ENCODE measurements at places on chromosomes 7 and 10. TPM values are rescaled to one million over a fixed set of nuclear protein-coding genes. Genes with fewer than 3 reads are reported as not detected.
A peak's percentile ranks its signal among the peaks of the same experiment; 100 is the strongest.

GRCh38 chr7:36208426-36208825, 55.4 kb downstream of the EEPD1 start:
- DNase-seq, result no peak

- no peak for DNase-seq
These were observed 101.1 kb downstream of the PTPRE start for GRCh38 chr10:128007971-128008370.

GRCh38 chr10:133219782-133220181, 10.2 kb upstream of the UTF1 start:
- DNase-seq, result no peak

DNA sequence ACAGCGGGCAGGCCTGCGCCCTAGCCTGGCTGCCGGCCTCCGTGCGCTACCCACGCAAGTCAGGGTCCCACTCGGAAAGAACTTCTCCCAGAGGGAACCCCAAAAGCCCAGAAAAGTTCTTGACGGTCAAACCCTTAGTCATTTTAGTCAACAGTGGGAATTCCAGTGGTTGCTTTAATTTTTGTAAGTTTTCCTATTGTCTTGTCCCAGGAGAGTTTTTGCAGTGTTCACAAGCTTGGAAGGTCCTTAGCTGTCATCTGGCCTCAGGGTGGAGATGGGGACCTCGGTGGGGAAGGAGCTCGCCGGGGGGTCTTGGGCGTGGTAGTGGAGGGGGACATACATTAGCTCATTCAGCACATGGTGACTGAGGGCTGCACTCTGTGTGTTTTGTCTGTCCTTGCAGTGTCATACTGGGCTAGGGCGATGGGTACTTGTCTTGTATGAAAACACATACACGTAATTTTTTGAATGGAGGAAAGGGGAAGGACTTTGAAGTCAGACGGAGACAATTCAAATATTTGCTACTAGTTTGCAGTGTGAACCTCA, 736 bp downstream of the MINDY4 start:
- DNase-seq, result no peak

DNA sequence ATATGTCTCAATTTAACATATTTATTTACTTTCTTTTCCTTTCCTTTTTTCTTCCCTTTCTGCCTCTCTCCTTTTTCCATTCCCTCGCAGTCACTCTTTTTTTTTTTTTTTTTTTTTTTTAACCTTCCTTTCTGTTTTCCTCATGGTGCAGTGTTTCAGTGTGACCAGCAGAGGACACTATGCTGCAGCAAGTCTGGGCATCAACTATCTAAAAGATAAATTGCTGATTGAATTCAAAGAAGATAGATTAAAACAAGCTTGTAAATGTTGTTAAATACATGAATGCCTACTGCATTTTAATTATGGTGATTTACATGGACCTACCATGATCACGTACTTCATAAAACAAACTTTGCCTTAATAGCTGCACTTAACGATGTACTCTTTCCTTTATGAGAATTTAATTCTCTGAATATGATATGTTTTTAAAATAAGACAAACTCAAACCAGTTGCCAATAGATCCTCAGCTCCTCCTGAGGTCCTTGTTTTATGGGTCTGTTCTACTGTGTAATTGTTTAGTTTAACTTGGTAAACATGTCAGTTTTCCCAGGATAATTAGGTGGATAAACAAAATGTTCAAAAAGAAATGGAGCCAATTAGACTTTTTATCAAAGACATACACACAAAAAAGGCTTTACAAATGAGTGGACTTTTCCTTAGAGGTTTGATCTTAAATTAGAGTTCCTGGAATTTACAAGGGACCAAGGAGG, 101.0 kb upstream of the AGR3 start:
- DNase-seq, result peak; percentile 14

Gene MACC1
- 6.0 TPM for total RNA-seq

Gene RAB19
- total RNA-seq, result 20.0 TPM

Gene AMPH
- total RNA-seq, result 6.6 TPM

DNA sequence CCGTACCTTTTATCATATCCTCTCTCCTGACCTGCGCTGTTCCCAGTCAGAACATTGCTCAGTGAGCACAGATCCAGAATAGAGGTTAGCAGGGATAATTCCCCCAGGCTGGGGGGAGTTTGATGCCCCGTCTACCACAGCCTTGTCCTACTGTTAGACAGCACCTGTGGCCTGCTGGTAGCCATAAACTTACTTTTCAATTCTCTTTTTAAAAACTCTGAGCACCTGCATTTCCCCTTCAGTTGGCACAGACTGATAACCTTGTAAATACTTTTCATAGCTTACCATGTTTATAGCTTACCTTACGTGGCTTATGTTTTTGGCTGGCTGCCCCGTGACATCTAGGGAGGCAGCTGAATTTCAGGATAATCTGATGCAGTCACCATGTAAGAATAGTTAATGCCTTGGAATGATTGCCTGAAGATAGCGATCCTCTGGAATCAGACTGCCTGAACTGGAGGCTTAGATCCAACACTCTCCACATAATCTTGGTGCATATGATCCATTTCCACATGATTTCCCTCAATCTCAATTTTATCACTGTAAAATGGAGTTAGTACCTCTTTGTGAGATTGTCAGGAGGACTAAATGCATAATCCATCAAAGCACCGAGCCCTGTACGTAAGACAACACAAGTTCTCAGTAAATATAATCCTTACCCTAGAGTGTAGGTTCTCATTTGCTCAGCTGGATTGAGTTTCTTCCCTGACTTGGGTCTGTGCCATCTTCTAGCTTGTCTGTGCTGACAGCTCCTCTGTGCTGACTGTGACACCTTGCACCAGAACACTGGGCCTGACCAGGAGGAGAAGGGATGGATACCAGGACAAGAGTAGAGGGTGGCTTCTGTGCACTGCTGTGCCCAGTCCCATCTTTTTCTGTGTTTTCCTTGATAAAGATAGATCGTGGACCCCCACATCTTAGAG, 111.7 kb upstream of the GJD4 start:
- DNase-seq, result peak; percentile 38

DNA sequence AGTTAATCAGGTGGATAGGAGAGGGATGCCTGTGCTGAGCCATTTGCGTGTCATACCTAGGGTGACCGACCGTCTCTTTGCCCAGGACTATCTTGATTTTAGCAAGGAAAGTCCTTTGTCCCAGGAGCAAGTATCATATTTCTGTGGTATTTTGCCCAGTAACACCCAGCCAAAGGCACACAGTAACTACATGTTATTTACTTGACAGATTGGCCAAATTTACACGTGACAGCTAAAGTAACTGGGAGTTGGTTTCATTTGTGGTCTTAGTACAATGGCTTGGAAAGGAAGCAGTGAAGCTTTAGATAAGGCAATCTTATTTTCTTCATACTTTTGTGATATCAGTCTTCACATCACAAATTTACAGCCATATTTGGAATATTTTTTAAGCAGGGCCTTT, 142.1 kb downstream of the JCAD start:
- no peak for DNase-seq

DNA sequence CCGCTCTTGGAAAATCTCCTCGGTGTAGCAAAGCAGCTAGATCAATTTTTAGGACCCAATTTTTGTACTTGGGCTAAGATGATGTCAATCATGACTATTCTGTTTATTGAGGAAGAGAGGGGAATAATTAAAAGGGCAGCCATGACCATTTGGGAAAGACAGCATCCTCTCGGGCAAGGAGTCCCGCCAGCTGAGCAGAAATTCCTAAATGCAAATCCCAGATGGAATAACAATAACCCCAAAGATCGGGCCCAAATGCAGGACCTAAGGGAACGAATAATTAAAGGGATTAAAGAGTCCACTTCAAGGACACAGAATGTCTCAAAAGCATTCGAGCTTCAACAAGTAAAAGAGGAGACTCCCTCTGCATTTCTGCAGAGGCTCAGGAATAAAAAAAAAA, 18.7 kb downstream of the COL17A1 start:
- DNase-seq, result no peak

- no peak for DNase-seq
These were observed 951 bp downstream of the ELOVL3 start for GRCh38 chr10:102227050-102227449.

DNA sequence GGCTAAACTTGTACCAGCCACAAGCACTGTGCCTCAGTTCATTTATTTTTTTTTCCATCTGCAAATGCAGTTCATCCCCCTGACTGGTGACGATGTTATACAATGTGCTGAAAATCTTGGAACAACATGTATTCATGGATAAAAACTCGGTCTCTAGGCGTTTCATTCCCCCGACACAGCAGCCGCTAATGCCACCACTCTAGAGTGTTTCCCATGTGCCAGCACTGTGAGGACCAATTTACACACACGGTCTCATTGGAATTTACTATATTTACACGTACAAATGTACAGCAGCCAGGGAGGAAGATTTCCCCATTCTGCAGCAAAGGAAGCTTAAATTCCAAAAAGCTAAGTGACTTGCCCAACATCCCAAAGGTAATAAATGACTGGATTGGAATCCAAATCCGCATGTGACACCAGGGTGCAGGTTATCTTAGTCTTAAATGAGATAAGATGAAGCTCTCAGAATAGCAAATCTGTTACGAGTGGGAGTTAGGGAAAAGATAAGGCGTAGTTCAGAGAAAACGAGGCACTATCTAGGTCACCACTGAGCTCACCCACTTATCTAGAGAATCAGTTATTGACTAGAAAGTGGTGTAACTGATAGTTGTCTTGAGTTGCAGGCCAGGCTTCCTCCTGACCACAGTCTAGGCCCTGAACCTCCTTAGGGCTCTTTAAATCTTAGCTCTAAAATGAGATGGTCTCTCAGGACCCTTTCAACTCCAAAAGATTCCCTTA, 36.7 kb downstream of the FAM107B start:
- no peak for DNase-seq

All from transverse colon (tissue), 4 donors.